Activated naive CD8-positive, alpha-beta T cell treated with anti-CD3 and anti-CD28 coated beads for 36 hours (primary cell): ENCODE measurements at places on chromosomes 7 and 10. TPM values are rescaled to one million over a fixed set of nuclear protein-coding genes. Genes with fewer than 3 reads are reported as not detected.

Gene ASB10
- not detected for total RNA-seq

Gene JAZF1
- total RNA-seq: 7.4 TPM

Gene PLXDC2
- total RNA-seq: not detected

Gene PLPP4
- total RNA-seq: not detected

Gene TRRAP
- total RNA-seq: 46.5 TPM

- H3K4me3 ChIP-seq: no peak overlapping the region
- no peak overlapping the region for H3K27ac ChIP-seq
- H3K4me1 ChIP-seq: peaks cover 24% of the 10 kb centered on the region
- H3K27me3 ChIP-seq: no peaks in the 10 kb centered on the region
Measured at GRCh38 chr10:72164617-72165016, 51.2 kb upstream of the ANAPC16 start.

GRCh38 chr7:18555968-18556367 lies 60.4 kb downstream of the HDAC9 start:
- no peaks in the 10 kb centered on the region for H3K36me3 ChIP-seq
- DNase-seq: no peak
- H3K4me1 ChIP-seq: no peaks in the 10 kb centered on the region
- H3K4me3 ChIP-seq: no peak overlapping the region
- H3K27me3 ChIP-seq: peaks cover 4% of the 10 kb centered on the region

DNA sequence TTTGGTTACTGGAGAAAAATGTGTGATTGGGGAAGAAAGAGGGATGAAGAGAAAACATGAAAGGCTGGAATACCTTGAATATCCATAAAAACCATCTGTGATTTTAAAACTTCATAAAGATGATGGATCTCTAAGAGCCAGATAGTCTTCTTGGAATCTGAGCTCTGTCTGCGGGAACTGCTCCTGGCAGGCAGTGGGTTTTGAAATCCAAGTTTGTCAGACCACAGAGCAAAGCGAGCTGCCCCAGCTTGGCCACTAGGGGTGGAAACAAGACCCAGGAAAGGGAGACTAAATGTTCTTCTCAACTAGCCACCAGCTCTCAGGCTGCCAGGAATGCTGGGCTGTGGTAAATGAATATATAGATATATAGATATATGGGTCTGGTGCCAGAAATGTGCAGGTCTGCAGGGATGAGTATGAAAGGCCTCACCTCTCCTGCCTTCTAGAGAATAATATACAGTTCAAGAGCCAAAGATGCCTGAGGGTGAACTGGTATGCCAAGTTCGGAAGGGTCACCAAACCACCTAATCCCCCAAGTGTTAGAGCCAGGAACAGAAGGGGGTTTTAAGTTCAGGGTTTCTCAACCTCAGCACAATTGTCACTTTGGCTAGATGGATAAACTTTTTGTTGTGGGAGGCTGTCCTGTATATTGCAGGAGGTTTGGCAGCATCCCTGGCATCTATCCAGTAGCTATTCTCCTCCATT lies 208.8 kb downstream of the KCNMA1 start:
- no peaks in the 10 kb centered on the region for H3K36me3 ChIP-seq
- no peak overlapping the region for H3K27ac ChIP-seq
- DNase-seq: no peak
- H3K27me3 ChIP-seq: no peaks in the 10 kb centered on the region

GRCh38 chr10:8563478-8563877 lies 509.0 kb downstream of the GATA3 start:
- DNase-seq: no peak
- H3K27ac ChIP-seq: no peak overlapping the region

DNA sequence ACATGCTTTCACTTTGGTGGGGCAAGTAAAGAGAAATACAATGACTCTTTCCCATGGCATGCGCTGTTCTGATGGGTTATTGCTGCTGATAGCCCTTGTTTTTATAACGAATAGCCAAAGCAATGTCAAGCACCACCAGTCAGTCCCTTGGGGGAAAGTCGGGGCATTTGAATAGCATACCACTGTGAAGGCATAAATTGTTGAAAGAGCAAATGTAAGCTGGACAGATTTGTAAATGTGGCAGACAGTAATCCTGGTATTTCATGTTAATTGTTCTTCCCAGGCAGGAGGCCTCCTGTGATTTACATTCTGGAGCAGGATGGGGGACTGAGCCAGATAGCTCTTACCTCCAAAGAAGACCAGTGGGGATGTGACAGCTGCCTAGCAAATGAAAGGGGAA lies 293.3 kb downstream of the ADRA2A start:
- no peaks in the 10 kb centered on the region for H3K36me3 ChIP-seq
- H3K27me3 ChIP-seq: peaks cover 18% of the 10 kb centered on the region
- no peak overlapping the region for H3K4me3 ChIP-seq

- DNase-seq: no peak
- H3K36me3 ChIP-seq: no peaks in the 10 kb centered on the region
- H3K4me3 ChIP-seq: no peak overlapping the region
- H3K27ac ChIP-seq: no peak overlapping the region
- H3K4me1 ChIP-seq: no peaks in the 10 kb centered on the region
Measured at GRCh38 chr10:77441353-77442166, 196.0 kb downstream of the KCNMA1 start.

DNA sequence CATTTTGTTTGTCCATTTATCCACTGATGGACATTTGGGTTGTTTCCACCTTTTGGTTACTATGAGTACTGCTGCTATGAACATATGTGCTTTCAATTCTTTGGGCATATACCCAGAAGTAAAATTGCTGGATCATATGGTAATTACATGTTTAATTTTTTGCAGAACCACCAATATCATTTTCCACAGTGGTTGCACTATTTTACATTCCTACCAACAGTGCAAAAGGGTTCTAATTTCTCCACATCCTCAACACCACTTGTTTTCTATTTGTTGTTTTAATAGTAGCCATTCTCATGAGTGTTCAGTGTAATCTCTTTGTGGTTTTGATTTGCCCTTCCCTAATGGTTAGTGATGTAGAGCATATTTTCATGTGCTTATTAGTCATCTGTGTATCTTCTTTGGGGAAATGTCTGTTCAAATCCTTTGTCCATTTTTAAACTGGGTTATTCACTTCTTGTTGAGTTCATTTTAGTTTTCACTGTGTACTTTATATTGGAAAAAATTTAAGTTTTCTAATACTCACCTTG lies 101.9 kb downstream of the HIBADH start:
- no peak overlapping the region for H3K4me3 ChIP-seq
- H3K4me1 ChIP-seq: no peaks in the 10 kb centered on the region
- H3K27ac ChIP-seq: no peak overlapping the region
- no peak for DNase-seq
- peaks cover 6% of the 10 kb centered on the region for H3K36me3 ChIP-seq

DNA sequence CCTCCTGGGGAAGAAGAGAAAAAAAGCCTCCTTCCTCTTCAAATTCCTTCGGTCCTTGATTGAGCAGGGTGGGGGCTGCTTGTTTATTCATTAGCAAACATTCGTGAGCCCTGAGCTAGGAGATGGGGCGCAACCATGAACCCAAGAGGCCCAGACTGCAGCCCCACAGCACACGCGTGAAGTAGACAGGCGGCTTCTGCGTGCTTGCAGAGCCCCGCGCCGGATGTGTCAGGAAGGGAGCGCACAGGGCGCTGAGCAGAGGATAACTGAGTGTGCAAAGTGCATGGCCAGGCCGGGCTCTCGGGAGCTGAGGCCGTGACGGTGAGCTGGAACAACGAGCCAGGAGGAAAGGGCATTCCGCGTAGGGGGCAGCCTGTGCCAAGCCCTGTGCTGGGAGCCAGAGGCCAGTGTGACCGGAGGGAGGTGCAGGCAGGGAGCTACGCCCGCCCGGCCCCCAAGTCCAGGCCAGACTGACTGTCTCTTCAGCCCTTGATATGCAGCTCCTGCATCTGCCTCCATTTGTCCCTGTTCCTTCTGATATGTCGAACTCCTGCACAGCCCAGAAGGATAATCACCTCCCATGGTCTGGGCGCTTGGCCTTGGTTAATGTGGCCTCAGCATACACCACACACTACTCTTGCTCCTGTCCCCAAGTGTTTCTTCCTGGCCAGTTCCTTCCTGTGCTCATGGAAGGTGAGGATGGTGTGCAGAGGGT lies 4.6 kb downstream of the FOXL3 start:
- H3K27me3 ChIP-seq: peaks cover 21% of the 10 kb centered on the region
- H3K4me1 ChIP-seq: no peaks in the 10 kb centered on the region
- DNase-seq: no peak
- no peak overlapping the region for H3K4me3 ChIP-seq

DNA sequence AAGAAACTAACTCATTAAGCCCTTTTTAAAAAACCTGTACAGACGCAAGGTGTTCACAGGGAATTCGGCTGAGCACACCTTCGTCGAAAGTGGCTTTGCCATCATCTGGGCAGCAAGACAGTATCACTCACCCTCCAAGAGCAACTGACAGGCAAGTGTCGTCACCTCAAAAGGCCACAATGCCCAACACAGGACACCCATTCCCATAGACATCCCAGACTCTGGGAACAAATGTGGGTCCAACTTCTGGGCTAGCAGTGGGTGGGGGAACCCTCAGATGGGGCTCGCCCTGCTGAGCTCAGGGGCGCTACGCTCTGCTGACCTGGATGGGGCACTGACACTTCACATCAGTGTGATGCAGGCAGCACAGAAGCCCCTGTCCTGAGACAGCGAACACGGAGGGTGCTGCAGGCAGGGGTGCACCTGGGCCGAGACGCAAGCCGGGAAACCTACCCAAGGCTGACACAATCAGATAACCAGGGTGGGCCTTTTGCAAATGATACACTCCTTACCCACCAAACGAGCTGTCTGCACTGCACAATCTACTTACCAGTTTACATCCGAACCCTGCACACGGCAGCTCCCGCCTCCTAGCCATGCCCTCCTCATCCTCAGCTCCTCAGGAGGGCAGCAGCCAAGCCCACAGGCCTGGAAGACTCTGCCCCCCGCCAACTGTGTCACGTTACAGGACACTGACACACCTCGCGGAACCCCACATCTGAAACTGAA lies 1.7 kb downstream of the DIP2C start:
- no peak overlapping the region for H3K27ac ChIP-seq
- no peak for DNase-seq
- peaks cover 56% of the 10 kb centered on the region for H3K27me3 ChIP-seq
- no peak overlapping the region for H3K4me3 ChIP-seq

DNA sequence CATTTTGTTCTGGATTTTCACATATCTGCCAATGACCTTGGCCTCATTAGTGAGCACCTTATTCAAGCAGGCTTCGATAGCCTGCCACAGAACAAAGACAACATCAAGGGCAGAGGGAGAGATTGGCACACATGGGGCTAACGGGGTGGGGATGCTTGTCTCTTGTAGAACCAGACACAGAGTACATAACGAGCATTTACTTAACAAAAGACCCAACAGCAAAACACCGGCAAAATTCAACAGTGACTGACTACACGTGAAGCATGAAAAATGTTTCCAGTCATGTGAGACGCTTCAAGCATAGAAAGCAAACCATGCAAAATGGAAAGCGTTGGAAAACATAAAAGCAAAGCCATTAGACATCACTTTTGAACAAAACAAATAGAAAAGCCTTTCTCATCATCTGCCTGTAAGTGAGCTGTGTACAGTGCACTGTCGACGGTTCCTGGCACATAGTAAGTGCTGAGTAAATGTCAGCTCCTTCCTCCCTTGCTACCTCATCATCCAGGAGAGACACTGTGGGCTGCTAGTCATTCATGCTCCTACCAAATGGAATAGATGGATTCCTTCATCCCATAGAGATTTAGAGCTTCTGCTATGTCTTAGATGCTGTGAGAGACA lies 134.4 kb upstream of the AGK start:
- no peak overlapping the region for H3K4me3 ChIP-seq
- no peaks in the 10 kb centered on the region for H3K36me3 ChIP-seq
- peaks cover 19% of the 10 kb centered on the region for H3K27me3 ChIP-seq
- no peak overlapping the region for H3K27ac ChIP-seq

- no peak overlapping the region for H3K4me3 ChIP-seq
- DNase-seq: no peak
- H3K27me3 ChIP-seq: no peaks in the 10 kb centered on the region
- no peak overlapping the region for H3K27ac ChIP-seq
- H3K36me3 ChIP-seq: no peaks in the 10 kb centered on the region
Measured at GRCh38 chr7:124318721-124319450, 286.0 kb upstream of the TMEM229A start.

DNA sequence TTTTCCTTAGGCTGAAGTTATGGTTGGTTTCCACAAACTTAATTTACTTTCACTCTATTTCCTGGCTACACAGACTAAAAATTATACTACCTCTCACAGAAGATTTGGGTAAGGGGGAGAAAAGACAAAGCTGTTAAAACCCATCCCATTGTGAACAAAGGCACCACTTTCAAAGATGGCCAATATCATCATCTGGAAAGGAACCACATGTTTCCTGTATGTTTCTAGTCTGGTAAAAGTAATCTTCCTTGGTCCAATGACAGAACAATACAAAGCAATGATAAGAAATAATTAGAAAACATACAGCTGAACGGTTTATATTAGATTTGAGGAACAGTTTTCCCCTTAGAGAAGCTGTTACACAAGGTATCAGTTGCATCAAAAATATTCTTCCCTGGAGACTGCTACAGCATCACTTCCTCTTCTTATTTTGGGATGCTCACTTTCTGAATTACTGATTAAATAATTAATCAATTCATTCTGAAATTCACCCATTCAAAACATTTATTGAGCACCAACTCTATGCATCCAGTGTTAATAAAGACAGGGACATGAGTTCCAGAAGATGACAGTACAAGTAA lies 8.5 kb upstream of the SFR1 start:
- no peak for DNase-seq
- peaks cover 7% of the 10 kb centered on the region for H3K27me3 ChIP-seq
- H3K27ac ChIP-seq: no peak overlapping the region
- no peak overlapping the region for H3K4me3 ChIP-seq
- no peaks in the 10 kb centered on the region for H3K36me3 ChIP-seq

DNA sequence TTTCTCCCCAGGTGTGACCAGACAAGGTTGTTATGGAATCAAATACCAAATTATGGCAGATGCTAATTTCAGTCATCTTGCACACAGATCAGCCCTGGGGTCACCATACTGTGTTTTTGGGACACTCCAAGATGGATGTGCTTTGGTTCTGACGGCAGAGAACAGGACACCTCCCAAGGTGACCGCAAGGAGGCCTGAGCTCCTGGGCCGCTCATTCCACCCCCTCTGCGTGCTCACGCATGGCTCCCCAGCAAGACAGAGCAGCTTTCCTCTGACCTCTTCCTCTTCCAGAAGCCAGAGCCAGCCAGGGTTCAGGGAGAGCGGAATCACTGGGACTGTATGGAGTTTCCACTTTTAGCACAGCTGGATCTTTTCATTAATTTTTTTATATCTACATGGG lies 402.8 kb downstream of the DNAJB6 start:
- no peaks in the 10 kb centered on the region for H3K4me1 ChIP-seq
- no peak overlapping the region for H3K4me3 ChIP-seq
- H3K36me3 ChIP-seq: no peaks in the 10 kb centered on the region
- no peak overlapping the region for H3K27ac ChIP-seq

DNA sequence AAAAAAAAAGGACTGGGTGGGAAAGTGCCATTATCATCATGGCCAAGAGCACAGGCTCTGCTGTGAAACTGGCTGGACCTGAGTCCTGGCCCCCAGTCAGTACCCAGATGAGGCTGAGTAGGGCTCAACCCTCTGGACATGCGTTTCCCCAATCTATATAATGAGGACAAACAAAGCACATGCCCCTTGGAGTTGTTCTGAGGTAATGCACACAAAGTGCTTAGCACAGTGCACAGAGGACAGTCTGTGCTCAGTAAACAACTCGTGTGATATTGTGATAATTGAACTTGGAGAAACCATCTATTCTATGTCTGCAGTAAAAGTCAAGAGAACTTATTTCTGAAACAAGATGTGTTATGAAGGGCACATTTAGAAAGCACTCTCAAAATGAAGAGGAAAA lies 138.8 kb downstream of the KCNMA1 start:
- DNase-seq: no peak
- H3K27ac ChIP-seq: no peak overlapping the region
- peaks cover 20% of the 10 kb centered on the region for H3K4me1 ChIP-seq
- H3K27me3 ChIP-seq: peaks cover 20% of the 10 kb centered on the region
